C1 segment of cervical spinal cord (tissue), 14 donors: ENCODE measurements at places on chromosomes 2 and 18.

DNA sequence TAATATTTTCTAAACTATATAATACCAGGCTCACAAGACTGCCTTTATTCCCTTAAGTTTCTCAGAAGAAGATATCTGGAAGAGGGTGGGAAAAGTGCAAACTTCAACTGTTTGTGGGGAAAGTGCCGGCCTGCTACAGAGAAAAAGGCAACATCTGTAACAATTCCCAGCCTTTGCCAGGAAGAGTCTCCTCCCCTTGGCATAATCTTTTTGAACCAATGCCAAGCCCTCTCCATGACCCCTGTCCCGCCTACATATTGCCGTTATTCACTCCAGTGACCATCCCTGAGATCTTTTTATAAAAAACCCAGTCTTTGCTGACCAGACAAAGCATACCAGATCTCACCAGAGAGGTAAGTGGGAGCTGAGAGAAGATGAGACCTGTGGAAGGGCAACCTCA lies at the start of gene REG3G:
TSS of gene REG3G (plus strand) at position 282 of the 400 bp plus-strand sequence. CDS start 392 bp downstream, outside the sequence.
- DNase-seq: no peak

GRCh38 chr2:1606046-1606400 lies 138.3 kb downstream of the PXDN start:
- no peak for DNase-seq

GRCh38 chr2:32260376-32260775 lies 4.3 kb downstream of the NLRC4 start:
- DNase-seq: no peak

- no peak for DNase-seq
Observed at GRCh38 chr2:135743860-135744259, 2.2 kb downstream of the UBXN4 start.

DNA sequence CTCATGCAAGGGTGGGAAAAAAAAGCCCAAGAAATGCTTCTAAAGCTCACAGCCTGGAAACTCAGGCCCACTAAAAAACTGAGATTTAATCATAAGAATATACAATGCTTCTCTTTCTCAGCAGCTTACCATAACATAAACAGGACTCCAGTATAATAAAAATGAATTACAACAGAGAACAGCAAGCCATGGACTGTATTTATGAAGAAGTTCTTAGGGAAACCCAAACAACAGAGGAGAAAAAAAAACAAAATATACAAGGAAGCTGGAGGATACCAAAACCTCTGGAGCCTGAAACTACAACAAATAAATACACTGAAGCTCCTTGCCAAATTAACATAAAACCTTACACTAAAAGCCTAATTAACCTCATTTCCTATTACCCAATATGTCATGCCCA lies 187.8 kb downstream of the RDH14 start:
- no peak for DNase-seq

GRCh38 chr2:25036221-25036559 lies 5.7 kb upstream of the EFR3B start:
- DNase-seq: no peak

GRCh38 chr2:148184976-148185375 lies 164.1 kb downstream of the MBD5 start:
- DNase-seq: no peak

DNA sequence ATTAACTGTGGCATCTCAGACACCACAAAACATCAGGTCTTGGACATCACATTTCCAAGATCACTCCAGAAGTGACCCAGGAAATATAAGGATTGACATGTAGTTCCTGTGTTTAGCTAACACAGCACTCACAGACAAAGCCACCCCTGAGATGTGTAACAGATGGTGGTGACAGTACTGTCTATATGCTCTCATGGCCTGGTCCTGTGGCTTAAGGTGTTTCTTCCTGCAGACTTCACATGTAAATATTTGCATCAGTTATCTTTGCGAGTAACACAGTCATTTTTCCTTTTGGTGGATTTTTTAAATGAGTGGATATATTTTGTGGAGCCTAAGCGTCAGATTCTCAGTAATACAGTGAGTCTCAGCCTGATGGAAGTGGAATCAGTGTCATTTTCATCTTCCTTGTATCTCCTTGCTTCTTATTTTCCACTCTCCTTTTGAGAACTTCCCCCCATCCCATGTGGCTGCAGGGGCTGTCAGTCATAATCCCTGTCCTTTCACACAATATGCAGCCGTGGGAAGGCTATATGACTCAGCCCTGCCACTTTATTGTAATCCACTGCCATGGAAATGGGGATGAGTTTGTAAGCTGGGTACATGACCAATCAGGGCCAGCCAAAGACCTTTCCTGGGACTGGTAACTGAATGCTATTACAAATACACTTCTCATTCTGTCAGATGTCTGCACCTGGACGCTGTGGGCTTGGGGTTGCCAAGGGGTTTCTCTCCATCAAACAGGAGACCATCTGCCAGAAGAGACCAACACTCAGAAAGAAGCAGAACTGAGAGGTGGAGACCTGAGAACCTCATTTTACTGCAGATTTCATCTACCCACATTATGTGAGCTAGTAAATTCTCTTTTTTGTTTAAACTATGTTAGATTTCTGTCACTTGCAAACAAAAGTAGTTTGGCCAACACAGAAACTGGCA lies 74.3 kb downstream of the ICOS start:
- no peak for DNase-seq

DNA sequence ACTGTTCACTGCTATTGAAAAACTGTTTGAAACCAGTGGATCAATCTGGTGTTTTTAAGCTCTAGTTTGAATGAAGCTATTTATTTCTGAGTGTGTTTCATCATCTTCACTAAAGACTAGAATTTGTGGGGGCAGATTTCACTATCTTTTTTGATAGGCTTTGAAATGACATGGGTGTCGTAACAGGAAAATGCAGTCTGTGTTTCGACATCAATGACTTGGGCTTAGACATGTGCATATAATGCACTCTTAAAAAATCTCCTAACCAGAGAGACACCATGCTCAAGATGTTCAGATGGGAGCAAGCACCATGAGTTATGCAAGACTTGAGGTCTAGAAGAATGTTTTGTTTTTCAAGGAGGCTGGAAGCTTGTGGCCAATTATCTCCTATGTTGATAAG lies 221.6 kb downstream of the GPD2 start:
- DNase-seq: no peak

DNA sequence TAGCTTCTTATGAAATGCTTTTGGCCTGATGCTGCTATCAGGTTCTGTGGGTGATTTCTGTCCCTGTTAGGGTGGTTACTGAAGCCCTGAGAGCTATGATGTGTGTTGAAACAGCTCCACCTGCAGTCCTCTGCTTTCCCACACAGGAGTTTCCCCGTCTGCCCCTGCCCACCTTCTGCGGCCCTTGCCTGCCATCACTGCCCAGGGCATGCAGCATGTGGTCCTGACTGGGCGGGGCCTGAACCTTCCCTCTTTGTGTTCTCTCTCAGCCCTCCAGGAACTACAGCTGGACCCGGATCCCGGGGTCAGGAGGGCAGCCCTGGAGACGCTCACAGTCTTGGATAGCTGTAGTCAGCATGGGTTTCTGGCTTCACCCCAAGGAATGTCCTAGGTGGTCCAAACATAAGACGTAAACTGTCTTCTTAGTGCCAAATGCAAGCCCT lies 21.4 kb downstream of the HJURP start:
- DNase-seq: no peak

- DNase-seq: no peak
Observed at GRCh38 chr2:17179145-17179808, 339.0 kb downstream of the RAD51AP2 start.

DNA sequence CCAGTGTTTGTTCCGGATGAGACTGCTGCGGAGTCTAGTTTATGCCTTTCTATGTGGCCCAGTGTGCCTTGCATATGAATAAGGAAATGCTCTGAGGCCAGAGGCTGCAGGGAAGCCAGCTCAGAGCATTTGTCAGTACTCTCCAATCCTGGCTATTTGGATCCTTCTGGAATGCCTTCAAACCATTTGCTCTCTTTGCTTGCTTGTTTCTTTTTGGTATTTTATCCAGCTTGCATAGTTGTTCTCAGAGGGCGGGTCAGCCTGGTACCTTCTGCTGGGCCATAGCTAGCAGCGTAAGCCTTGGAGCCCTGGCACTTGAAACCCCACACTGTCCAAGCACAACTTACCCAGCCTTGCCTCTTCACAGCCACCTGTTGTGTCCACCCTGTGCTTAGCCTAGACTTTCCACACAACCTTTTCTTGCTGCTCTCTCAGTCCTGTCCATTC lies 20.5 kb downstream of the CENPO start:
- no peak for DNase-seq

DNA sequence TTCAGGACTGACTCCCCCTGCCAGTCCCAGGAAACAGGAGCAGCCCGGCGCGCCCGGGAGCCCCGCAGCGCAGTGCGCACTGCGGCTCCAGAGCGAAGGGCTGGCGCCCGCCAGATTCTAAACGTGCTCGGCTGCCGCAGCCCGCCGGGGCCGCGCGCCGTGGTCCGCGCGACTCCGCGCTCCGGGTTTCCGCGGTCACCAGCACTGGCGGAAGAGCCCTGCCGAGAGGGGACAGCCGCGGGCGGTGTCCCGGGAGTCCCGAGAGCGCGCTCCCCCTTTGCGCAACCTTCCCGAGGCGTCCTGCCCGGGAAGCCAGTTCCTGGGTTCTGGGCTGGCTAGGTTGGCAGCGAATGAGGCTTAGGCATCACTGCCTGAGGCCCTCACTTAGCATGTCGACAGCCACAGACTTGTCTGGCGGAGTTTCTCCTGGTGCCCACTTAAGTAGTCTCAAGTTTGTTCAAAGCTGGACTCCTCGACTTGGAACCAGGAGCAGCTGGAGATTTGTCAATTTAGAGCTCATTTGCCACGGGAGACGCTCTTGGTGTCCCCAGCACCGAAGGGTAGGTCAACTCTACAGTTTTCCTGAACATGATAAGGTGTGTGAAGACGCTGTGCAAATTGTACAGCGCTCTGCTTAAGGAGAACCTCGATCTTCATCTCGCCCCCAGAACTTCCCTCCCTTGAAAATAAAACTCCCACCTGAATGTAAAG lies 1.5 kb upstream of the VSNL1 start:
- DNase-seq: no peak

GRCh38 chr2:101133492-101134100 lies 17.6 kb downstream of the TBC1D8 start:
- DNase-seq: no peak
